ENCODE measurements at places on chromosomes 1 and 21. TPM values are rescaled to one million over a fixed set of nuclear protein-coding genes. Genes with fewer than 3 reads are reported as not detected.

The GBP5 gene
- 17.4 TPM for total RNA-seq

The KRTAP13-2 gene
- not detected for total RNA-seq

DNA sequence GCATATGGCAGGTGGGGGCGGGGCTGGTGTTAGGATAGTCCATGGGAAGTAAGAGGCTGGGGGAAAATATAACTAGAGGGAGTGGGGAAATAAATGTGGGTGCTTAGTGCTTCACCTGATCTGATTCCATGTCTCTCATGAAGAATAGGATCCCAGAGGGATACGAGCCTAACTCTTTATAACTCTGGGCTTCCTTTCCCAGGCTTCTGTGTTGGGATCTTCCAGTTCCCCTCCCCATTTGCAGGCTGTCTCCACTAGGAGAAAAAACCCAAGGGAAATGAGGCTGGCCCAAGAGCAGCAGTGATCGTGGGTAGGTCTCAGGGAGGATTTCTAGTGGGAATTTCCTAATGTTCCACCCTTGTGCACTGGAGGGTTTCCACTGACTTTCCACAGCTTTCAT lies 1.6 kb downstream of the KCNJ9 start:
- DNase-seq = no peak
- no peak overlapping the region for H3K4me3 ChIP-seq
- H3K27ac ChIP-seq = no peak overlapping the region
- H3K4me1 ChIP-seq = peaks cover 5% of the 10 kb centered on the region
- H3K27me3 ChIP-seq = peaks cover 67% of the 10 kb centered on the region
- H3K36me3 ChIP-seq = no peaks in the 10 kb centered on the region

- DNase-seq = no peak
- H3K4me1 ChIP-seq = no peaks in the 10 kb centered on the region
- no peak overlapping the region for H3K27ac ChIP-seq
- H3K36me3 ChIP-seq = no peaks in the 10 kb centered on the region
Observed at GRCh38 chr1:85022700-85023099, 25.6 kb downstream of the MCOLN3 start.

GRCh38 chr1:46533179-46533864 lies 18.1 kb downstream of the KNCN start:
- no peak overlapping the region for H3K27ac ChIP-seq
- H3K4me3 ChIP-seq = no peak overlapping the region
- DNase-seq = peak; percentile 83
- H3K27me3 ChIP-seq = no peaks in the 10 kb centered on the region
- H3K4me1 ChIP-seq = peaks cover 7% of the 10 kb centered on the region

- H3K27me3 ChIP-seq = no peaks in the 10 kb centered on the region
- H3K4me1 ChIP-seq = no peaks in the 10 kb centered on the region
- no peak overlapping the region for H3K27ac ChIP-seq
- H3K36me3 ChIP-seq = no peaks in the 10 kb centered on the region
- no peak overlapping the region for H3K4me3 ChIP-seq
Observed at GRCh38 chr1:4110888-4111287, 210.8 kb upstream of the C1orf174 start.

DNA sequence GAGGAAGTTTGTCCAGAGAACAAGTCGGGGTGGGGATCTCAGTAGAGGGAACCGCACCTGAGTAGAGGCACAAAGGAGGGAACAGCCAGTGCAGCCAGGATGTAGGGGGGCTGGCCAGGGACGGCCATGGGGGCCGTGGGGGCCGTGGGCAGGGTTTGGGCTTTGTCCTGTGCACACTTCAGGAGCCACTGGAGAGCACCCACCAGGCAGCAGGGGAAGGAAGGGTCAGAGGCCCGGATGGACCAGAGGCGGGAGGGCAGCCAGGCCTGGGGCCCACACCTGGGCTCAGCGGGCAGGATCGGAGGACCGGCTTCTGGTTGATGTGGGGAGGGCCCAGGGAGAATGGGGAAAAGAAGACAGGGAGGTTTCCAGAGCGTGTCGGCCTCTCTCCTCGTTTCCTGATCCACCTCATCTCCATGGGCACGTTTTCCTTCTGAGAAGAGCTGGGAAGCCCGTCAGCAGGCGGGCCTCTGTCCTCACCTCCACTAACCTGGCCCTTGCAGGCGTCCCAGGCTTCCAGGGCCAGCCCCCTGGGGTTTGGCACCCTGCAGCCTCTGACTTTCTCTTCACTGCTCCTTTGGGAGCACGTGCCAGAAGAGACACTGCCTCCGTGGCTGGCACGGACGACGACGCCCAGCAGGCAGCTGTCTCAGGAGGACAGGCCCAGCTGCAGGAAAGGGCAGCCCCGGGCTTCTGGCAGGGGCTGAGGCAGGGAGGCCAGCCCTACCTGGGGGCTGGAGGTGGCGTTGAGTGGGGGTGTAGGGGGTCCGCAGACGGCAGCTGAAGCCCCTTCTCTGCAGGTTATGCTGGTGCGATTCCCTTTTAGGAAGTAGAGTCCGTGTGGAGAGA lies 16.8 kb upstream of the PDXK start:
- H3K27me3 ChIP-seq = no peaks in the 10 kb centered on the region
- H3K4me3 ChIP-seq = no peak overlapping the region
- no peak overlapping the region for H3K27ac ChIP-seq
- H3K4me1 ChIP-seq = peaks cover 14% of the 10 kb centered on the region
